Tongue (tissue), 3 donors: ENCODE measurements at places on chromosomes 16 and 17.

DNA sequence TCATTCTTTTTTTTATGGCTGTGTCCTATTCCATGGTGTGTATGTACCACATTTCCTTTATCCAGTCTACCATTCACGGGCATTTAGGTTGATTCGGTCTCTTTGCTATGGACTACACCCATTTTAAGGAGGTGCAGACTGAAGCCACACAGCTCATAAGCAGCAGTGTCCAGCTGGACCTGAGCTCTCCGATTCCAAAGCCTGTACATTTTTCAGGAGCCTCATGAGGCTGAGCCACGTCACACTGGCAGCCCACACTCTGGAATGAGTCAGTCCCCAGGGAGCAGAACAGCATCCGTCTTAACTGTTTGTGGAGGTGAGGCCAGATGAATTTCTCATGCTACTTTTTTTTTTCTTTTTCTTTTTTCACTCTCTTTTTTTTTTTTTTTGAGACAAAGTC, 116.1 kb downstream of the C16orf95 start:
- DNase-seq, result no peak

DNA sequence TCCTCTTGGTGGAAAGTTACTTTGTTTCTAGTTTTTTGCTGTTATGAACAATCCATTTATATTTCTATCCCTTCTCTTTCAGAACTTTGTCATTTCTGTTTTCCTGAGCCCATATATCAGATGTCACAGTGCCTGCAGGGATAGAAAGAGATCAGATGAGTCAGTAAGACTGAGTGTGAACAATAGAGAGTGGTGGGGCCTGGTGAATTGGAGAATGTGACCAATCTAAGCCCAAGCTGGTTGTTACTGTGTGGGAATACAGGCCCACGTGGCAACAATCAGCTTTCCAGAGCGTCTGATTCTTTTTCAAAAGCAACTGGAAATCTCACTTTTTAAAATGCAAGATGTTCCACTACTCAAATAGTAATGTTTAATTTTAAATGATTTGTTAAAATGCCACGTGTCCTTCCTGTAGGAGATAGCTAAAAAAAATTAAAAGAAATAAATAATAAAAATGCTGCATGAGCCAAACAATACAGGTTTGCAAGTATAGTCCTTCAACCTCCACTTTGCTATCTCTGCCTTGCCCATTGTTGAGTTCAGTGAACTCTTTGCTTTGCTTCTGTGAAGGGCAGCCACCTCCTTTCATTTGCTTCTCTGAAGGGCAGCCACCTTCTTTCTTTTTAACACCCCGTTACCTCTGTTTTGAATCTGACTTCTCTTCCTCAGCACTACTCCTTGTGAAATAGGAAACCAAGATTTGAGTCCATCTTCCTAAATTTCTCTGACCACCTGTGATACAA, 9.6 kb downstream of the DCTN5 start:
- DNase-seq, result no peak

DNA sequence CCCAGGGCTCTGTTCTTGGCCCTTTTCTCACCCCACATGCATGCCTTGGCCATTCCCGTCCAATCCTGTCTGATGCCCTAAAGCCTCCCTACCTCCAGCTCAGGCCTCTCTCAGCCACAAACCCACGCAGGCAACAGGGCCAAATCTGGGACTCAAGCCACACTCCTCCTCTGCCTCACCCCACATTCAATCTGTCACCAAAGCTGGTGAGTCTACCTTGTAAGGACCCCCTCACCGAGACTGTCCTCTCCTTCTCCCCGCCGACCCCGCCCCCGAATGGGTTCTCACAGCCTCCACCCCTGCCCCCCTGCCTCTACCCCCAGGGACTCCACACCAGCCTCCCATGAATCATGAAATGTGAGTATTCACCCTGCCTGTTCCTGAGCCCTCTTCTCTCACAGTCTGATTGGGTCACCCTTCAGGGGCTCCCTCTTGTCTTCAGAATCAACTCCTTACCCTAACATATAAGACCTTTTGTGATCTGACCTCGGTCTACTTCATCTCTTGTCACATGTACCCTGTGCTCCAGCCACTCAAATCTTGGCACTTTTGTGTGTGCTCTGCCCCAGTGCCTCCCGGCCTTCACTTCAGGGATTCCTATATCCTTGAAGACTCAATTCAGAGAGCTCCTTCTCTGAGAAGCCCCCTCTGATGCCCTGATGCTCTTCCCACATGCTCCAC, 10.7 kb downstream of the EPOP start:
- DNase-seq, result no peak

GRCh38 chr16:83404261-83404660, 403.5 kb upstream of the HSBP1 start:
- no peak for DNase-seq

GRCh38 chr16:11225677-11226549, 30.1 kb downstream of the SOCS1 start:
- DNase-seq, result no peak

- no peak for DNase-seq
Measured at GRCh38 chr16:1120577-1120941, 24.5 kb upstream of the C1QTNF8 start.

DNA sequence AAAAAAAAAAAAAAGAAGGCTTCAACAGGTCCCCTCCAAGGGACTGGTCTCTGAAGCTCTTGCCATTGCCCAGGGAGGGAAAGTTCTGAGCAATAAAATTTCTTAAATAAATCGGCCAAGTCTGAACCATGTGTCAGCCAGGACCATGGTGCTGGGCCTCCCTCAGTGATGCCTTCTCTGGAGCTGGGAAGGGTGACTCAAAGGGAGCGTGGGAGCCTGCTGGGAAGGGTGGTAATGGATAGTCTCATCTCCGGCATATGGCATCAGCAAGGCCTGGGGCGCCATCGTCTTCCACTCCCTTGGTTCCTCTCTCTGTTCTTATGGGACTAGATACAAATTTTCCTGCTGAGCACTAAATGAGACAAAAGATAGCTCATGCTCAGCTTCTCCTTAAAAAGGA, 2.3 kb downstream of the VKORC1 start:
- no peak for DNase-seq

DNA sequence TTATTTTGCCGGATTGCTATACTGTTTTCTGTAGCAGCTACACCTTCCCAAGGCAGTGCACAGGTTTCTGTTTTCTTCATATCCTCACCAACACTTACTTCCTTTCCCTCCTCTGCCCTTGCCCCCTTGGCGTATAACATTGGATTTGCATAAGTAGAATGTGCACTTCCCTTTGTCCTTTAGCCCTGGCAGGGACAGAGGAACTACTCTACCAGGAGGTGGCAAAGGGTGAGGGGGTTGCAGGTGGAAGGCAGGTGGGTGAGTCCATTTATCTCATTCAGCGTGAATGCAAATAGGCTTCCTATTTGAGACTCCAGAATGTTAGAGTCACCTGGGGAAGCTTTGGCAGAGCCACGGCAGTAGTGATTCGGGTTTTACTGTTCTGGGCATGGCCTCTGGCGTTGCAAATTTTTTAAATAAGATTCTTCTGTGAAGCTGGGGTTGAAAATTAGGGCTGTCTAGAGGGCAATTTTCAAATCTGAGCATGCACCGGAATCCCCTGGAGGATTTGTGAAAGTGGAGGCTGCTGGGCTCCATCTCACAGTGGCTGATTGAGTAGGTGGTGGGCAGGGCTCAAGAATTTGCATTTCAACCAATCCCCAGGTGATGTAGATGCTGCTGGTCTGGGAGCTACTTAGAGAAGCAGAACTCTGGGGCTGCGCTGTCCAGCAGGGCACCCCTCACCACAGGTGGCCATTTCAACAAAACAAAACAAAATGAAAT, 84.7 kb downstream of the PLCG2 start:
- DNase-seq, result no peak

DNA sequence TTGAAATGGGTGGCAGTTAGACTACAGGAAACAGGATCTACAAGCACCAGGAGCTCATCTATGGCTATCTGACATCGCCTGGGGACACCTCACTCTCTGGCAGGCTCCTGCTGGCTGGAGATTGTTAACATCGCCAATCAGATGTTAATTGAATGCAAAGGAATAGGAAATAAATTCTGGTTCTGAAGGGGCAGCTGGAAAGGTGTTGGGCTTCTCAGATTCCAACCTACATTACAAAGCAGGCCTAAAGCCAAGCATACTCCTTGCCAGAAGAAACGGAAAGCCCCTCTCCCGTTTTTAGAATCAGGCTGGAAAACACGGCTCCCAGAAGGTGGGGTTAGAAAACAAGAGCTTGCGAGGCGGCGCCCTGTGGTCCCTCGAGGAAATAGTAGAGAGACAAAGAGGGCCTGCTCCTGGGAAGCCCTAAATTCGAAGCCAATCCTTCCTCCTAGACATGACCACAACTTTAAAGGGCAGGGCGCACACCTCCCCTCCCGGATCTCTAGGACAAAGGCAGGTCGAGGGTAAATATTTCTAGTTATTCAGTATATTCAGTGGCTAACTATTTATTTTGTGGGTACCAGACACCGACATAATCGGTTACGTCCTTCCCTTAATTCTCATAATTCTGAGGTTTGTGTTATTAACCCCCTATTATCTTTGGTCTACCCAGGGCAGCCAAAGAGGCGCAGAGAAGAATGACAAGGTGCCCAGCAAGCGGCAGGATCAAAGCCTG, 763 bp upstream of the TOM1L1 start:
- DNase-seq, result peak; percentile 5

DNA sequence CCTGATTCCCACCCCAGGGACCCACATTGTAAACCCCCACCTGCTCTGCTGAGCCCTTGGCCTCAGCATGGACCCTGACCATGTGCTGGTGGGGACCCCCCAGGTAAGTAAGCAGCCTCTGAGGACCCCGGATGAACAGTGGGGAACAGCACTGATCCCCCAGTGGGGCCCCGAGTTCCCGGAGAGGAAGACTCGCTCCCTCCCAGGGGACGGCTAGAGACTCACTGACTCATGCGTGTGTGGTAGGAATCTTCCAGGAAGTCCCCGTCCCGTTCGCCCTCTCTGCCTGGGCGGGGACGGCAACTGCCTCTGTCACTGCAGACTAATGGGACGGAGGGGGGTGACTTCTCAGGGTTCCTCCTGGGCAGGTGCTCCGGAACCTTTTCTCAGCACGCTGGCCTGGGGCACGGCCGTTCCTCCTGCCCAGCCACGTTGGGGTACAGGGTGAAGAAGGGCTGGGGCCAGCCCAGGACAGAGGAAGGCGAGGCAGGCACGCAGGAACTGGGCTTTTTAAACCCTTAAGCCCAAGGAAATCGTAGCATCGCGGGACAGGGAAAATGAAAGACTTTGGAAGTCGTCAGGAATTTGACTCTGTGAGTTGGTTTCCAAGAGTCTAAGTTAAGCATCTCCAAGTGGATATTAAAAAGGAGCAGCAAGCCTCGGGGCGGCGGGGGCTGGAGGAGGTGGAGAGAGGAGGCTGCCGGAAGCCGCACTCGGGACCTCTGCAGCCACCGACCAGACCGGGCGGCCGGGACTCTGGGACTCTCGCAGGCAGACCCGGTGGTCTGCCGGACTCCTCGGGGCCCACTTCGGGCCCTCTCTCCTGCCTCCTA, 178.7 kb downstream of the SEC14L1 start:
- DNase-seq, result peak; percentile 79

DNA sequence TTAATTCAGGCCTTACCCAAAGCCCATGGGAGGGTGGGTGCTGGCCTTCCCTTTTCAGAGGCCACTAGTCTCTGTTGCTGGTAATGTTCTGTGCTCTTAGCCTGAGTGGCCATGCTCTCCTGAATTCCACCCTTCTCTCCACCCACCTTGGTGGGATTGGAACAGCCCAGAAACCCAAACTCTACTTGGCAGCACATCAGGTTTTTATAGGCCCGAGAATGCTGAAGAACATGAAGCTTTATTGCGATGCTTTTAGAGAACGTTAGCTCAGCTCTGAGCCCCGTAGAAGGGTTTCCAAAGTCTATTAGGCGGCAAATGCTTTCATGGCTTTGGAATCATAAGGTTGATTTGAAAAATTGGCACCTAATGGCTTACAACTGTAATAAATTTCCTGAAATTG, 209.3 kb downstream of the MSI2 start:
- DNase-seq, result peak; percentile 46

- peak; percentile 77 for DNase-seq
Measured at GRCh38 chr16:14309001-14309886, 238.1 kb downstream of the MRTFB start.

GRCh38 chr17:41695134-41695661, 6.5 kb downstream of the EIF1 start:
- DNase-seq, result no peak

DNA sequence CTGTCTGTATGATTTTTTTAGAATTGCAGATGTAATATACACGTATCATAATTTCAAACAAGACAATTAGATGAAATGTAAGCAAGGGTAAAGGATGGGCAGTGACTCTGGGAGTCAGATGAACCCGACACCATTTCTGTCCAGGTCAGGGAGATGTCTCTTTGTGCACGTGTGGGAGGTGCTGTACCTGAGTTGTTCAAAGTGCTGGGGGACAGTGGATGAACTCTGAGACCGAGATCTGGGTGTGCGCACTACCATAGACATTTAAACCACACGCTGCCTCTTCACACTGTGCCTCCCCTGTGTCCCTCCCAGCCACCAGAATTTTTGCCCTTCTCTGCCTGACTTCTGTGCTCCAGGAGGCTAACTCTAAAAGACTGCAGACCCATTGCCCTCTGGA, 5.9 kb upstream of the RGS9 start:
- DNase-seq, result no peak

GRCh38 chr17:39921323-39921722, 2.9 kb upstream of the GSDMB start:
- no peak for DNase-seq

DNA sequence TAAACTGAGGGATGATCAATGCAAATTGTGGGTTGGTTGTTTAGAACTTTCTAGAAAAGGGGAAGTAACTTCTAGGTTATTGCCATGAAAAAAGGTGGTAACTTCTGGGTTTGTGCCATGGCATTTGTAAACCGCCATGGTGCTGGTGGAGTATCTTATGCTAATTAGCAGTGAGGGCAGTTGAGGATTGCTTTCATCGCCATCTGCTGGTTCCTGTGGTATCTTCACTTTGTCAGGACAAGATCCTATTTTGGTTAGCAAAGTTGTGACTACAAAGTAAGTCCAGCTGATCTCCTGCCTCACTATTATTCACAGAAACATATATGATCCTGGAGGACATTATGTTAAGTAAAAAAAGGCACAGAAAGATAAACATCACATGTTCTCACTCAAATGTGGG, 1332.3 kb downstream of the CDH11 start:
- no peak for DNase-seq

DNA sequence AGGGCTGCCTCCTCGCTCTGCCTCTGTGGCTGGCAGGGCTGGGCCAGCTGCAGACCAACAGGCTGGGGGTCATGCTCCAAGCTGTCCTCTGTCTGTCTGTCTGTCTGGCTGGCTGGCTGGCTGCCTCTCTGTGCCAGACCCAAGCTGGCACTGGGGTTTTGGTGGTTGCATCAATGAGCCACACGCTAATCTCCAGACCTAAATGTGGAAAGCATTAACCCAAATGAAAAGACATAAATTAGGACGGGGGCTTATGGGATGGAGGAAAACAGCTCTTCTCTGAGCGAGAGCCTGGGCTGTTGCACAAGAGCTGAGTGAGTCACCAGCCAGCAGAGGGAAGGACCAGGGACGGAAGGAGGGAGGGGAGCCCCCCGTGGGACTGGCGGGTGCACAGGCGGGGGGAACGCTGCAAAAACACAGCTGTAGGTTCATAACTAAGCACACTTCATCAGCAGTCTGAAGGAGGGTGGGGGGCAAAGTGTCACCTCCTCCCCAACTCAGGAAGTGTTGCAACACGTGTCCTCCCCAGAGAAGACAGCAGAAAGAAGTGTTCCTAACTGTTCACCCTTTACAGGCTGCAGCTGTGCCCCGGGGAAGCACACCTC, 83.4 kb downstream of the GAS7 start:
- peak; percentile 92 for DNase-seq

- peak; percentile 77 for DNase-seq
Measured at GRCh38 chr17:13024526-13025257, 6.9 kb upstream of the ELAC2 start.

- no peak for DNase-seq
Measured at GRCh38 chr16:19881028-19881427, 3.6 kb downstream of the GPRC5B start.
